ENCODE measurements at places on chromosomes 11 and 22.

DNA sequence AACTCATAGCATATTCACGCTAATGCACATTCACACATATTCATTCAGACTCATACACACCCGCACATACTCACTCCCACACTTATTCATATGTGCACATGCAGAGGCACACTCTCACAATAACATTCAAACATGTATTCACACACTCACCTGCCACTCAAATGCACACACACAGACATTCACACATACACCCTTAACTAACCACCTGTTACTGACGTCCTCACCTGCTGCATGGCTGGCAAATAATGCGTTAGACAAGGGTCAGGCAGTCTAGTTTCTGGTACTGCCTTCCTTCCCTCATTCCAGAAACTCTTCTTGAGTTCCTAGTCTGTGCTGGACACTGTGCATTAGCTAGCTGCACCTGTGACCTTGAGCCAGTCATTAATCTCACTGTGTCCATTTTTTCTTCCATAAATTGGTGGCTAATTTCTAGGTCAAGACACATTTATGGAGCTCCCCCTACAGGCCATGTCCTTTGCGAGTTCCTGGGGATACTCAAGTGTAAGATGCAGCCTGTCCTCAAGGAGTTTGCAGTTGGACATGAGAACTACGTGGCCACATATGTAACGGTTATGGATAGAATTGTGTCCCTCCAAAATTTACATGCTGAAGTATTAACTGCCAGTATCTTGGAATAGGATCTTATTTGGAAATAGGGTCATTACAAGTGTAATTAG lies 34.5 kb upstream of the SEZ6L start:
- no peak for DNase-seq

- DNase-seq: no peak
Measured at GRCh38 chr11:64754919-64755662, 4.7 kb downstream of the PYGM start.

DNA sequence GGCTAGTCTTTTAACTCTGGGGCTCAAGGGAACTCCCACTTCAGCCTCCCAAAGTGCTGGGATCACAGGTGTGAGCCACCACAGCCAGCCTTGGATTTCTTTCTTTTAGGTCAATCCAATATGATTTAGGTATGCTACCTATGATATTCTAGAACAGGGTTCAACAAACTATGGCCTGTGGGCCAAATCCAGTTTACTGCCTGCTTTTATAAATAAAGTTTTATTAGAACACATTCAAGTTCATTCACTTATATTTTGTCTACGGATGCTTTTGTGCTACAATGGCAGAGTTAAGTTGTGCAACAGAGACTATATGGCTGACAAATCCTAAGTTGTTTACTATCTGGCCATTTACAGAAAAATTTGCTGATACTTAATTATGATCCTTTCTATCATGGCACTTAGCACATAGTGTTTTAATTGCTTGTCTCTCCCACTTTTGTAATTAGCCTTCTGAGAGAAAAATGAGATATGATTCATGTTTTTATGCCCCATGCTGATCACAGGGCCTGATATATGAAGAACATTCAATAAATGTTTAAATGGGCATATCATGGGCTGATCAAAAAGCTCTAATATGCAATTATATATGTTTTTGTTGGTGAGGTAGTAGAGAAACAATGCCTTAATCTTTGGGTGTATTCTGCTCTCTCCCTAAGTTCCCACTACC lies 109.6 kb downstream of the STIM1 start:
- no peak for DNase-seq

- no peak for DNase-seq
Measured at GRCh38 chr11:70725739-70726138, 327.4 kb downstream of the CTTN start.

GRCh38 chr11:134047586-134047999 lies 21.3 kb upstream of the JAM3 start:
- DNase-seq: no peak

DNA sequence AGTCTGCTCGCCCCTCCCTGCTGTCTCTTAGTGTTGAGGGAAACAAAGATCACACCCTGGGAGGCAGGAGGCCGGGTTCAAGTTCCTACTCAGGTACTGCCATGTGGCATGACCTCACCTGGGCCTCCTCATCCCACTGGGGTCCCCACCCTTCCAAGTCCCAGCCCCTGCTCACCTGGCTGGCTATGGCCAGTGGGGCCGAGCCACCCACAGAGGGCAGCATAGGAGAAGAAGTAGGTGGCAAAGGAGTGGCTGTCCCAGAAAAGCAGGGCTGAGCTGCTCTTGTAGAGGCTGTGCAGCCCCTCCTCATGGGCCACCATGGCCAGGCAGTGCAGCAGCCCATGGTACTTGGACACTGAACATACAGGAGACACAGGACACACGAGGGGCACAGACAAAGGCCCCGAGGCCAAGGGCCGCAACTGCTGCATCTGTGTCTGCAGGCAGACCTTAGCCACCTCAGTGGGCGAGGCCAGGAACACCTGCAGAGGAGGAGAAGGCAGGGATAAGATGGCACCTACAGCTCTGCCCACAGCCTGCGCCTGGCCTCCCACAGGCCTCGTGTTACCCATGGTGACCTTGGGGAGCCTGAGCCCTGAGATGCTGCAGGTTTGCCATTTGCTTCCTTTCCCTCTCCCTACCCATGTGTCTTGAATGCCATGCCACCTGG lies 50.6 kb upstream of the MPEG1 start:
- DNase-seq: no peak

- no peak for DNase-seq
Measured at GRCh38 chr11:9004183-9004926, 554 bp upstream of the NRIP3 start.

DNA sequence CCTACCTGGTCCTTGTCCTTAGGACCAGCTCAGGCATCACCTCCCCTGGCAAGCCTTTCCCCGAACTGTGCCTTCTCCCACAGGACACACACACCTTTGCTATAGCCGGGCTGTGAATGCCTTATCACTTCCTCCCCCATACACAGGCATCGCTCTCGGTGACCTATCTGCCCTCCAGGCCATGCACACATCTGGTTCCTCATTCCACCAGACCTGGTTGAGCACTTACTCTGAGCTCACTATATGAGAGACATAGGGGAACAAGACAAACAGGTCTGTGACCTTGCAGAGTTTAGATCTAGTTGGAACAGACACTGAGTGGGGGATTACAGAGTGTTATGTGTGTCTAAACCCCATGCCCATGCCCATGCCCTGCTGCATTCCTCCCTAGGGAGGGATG lies 3.1 kb upstream of the BCR start:
- DNase-seq: no peak

- DNase-seq: no peak
Measured at GRCh38 chr11:126929179-126930061, 71.2 kb downstream of the KIRREL3 start.

- DNase-seq: no peak
Measured at GRCh38 chr22:30277547-30278344, 11.1 kb upstream of the OSM start.

DNA sequence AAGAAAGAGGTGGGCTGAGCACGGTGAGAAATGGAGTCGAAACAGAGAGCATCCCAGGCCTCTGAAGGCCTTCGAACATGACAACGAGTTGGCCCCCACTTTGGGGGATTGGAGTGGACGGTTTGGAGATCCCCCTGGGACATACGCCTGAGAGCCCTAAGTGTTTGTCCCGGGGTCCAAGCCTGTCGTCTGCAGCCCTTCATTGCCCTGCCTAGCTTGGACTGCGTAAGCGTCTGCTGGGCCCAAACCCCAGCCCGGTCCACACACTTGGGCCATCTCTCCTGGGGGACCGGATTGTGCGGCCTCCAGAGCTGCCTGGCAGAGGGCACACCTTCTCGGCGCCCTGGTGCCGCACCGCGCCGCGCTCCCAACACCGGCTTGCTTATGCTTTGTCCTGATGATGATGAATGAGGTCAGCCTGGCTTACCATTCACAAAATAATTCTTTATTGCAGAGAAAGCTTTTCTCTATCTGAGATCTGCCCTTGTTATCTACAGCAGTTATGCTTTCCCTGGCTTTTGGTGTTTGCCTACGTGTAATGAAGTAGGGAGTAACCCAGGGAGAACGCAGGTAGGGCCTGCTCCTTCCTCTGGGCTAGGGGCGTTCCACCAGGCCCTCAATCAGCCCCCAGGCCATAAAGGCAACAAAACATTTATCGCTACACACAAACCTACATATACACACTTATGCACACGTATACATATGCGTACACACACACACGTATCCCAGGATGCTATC lies 85.9 kb upstream of the PPARA start:
- no peak for DNase-seq

GRCh38 chr22:46537946-46538813 lies 760 bp upstream of the CELSR1 start:
- DNase-seq: no peak
